ENCODE measurements at places on chromosomes 6 and 20.
A peak's percentile ranks its signal among the peaks of the same experiment; 100 is the strongest.

- DNase-seq: no peak
Measured at GRCh38 chr6:79574630-79575225, 37.5 kb upstream of the LCA5 start.

DNA sequence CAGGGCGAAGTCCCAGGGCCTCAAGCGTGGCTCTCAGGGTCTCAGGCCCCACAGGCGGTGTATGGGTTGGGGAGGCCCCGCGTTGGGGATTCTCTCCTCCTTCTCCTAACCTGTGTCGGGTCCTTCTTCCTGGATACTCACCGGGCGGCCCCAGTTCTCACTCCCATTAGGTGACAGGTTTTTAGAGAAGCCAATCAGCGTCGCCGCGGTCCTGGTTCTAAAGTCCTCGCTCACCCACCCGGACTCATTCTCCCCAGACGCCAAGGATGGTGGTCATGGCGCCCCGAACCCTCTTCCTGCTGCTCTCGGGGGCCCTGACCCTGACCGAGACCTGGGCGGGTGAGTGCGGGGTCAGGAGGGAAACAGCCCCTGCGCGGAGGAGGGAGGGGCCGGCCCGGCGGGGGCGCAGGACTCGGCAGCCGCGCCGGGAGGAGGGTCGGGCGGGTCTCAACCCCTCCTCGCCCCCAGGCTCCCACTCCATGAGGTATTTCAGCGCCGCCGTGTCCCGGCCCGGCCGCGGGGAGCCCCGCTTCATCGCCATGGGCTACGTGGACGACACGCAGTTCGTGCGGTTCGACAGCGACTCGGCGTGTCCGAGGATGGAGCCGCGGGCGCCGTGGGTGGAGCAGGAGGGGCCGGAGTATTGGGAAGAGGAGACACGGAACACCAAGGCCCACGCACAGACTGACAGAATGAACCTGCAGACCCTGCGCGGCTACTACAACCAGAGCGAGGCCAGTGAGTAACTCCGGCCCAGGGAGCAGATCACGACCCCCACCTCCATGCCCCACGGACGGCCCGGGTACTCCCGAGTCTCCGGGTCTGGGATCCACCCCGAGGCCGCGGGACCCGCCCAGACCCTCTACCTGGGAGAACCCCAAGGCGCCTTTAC, at the start of gene HLA-G:
HLA-G (plus strand) TSS at position 247 of the 892 bp plus-strand sequence; CDS start at position 267, 20 bp downstream.
- no peak for DNase-seq

GRCh38 chr20:53899351-53900167, 170.8 kb downstream of the BCAS1 start:
- DNase-seq: peak; percentile 79

DNA sequence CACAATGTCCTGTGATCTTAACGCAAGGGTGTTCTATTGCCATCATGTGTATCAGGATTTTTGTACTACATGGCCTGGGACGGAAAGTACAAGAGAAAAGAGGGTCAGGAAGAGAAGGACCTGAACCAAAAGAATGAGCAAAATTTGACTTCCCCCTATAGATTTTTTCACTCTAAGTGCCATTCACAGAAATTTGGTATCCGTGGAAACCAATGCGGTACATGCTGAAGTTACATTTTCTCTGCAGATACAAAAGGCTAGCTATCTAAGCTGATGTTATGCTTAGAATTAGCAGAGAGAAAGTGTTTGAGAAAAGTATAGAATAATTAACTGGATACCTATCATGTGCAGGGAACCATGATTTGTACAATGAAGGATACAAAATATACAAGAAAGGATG, 12.4 kb upstream of the PDE7B start:
- DNase-seq: no peak

DNA sequence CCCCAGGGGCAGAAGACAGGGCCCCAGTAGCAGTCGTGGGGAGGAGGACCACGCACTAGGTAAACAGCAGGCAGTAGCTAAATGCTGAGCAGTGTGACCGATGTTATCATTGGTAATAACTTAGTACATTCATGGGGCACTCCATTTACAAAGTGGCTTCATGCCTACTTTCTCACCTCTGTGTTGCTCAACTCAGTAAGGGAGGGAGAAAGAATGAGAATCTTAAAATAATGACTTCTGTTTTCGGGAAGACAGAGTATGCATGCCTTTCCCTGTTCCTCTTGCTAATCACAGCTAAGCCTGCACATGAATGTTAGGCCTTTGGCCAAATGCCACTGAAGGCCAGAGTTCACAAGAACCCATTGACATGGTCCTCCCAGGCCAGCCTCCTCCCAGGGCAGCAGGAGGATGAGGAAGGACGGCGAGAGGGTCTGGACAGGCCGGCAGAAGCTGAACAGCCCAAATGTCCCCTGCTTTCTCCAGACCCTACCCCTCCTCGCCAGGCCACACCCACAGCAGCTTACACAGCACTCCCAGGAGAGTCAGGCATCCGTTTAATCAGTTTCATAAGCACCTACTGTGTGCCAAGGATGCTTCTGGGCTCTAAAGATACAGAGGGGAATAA, 183.4 kb downstream of the ANKRD60 start:
- DNase-seq: no peak

Data from epithelial cell of prostate (primary cell).